Activated B cell treated with CpG ODN at 0.5 μM for 24 hours (primary cell): ENCODE measurements at places on chromosomes 16 and 17.

- DNase-seq, result no peak
Observed at GRCh38 chr16:23020084-23020483, 129.2 kb downstream of the USP31 start.

DNA sequence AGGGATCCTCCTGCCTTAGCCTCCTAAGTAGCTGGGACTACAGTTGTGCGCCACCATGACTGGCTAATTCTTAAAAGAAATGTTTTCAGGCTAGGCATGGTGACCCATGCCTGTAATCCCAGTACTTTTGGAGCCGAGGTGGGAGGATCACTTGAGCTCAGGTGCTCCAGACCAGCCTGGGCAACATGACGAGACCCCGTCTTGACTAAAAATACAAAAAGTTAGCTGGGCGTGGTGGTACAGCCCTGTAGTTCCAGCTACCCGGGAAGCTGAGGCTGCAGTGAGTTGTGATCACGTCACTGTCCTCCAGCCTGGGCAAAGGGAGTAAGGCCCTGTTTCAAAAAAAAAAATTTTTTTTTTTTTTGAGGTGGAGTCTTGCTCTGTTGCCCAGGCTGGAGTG lies 173.1 kb downstream of the SEC14L1 start:
- no peak for DNase-seq

- DNase-seq, result no peak
Observed at GRCh38 chr16:27346819-27347218, 33.0 kb downstream of the IL4R start.

DNA sequence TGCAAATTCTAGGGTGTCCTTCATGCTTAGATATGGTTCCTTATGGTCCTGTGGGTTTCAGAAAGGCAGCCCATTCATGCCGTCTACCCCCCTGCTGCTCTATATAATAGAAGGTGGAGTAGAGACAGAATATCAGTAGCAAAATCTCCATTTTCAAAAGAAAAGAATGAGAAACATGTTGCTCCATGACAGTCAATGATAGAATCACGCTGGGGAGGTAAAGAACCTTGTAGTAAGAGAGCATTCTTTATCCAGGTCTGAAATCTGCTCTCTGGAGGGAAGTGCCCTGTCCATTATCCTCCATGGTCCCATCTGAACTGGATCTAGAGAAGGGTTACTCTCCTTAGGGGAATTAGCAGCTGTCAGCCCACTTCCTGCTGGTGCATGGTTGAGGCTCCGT lies 272.8 kb downstream of the WWOX start:
- DNase-seq, result no peak

DNA sequence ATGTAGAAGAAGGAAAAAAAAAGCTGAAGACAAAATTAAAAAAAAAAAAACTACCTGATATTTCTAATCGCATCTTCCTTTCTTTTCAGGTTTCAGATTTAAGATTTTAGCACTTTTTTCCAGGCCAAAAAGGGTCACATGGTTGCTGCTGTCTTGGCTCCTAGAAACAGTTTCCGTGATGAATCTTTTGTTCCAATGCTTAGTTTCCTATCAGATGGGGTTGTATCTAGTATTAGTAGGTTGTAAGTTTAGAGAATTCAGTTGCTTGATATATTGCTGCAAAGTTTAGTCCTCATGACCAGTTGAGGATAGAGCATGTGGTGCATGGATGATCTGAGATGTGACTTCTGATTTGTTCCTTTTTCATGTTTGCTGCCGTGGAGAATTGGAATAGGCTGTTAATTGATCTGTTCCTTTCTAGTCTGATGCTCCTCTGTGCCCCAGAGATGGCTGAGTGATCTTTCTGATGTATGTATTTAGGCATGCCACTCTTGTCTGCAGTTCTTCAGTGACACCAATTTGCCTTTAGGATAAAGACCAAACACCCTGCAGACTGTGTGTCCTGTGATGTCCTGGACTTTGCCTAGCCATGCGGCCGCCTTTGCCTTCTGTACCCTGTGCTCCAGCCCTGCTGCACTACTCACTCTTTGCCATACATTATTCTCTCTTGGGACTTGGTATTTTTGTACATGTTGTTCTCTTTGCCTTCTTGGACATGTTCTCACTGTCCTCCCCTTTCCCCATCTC lies 94.0 kb downstream of the MRTFB start:
- no peak for DNase-seq

- DNase-seq, result no peak
Observed at GRCh38 chr17:50564916-50565315, 4.4 kb downstream of the CACNA1G start.

- DNase-seq, result no peak
Observed at GRCh38 chr17:27649929-27650328, 18.9 kb downstream of the LGALS9 start.

DNA sequence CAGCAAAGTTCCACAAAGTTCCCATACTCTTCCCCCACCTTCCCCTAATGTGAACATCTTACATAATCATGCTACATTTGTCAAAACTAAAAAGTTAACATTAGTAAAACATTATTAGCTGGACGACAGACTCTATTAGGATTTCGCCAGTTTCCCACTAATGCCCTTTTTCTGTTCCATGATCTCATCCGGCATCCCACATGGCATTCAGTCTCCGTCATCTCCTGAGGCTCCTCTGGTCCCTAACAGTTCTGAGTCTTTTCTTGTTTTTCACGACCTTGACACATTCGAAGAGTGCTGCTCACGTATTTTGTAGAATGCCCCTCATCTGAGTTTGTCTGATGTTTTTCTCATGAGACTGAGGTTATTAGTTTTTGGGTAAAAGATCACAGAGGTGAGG lies 8.8 kb upstream of the MPRIP start:
- no peak for DNase-seq

- DNase-seq, result no peak
Observed at GRCh38 chr17:38430316-38430715, 2.1 kb downstream of the ARHGAP23 start.

DNA sequence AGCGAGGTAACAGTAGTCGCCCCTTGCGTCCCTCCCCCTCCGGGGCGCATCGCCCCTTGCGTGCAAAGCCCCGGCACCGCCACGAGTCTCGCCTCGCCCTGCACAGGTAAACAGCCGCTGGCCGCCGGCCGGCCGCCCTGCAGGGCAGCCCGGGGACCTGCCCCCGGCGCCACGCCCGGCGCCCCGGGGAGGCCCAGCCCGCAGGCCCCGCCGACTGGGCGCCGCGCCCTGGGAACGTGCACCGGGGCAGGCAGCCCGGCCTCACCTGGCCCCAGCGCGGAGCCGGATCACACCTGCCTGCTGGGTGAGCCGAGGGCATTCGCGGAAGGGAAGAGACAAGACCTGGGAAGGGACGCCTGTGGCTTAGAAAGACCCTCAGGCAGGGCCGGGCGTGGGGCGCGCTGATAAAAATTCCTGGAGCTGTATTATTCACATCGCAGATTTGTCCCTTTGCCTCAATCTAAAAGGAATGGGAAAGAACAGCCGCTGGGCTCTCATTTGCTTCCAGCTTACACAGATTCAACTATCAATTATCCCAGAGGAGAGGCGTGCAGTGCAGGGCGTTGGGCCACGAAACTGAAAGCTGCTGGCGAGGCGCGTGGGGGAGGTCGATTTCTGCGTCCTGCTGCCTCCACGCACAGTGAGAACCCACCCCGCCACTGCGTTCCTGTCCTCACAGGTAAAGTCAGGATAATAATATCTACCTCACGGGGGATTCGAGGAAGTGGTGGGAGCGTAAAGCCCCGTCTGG lies 451.9 kb downstream of the SLC39A11 start:
- DNase-seq, result no peak

DNA sequence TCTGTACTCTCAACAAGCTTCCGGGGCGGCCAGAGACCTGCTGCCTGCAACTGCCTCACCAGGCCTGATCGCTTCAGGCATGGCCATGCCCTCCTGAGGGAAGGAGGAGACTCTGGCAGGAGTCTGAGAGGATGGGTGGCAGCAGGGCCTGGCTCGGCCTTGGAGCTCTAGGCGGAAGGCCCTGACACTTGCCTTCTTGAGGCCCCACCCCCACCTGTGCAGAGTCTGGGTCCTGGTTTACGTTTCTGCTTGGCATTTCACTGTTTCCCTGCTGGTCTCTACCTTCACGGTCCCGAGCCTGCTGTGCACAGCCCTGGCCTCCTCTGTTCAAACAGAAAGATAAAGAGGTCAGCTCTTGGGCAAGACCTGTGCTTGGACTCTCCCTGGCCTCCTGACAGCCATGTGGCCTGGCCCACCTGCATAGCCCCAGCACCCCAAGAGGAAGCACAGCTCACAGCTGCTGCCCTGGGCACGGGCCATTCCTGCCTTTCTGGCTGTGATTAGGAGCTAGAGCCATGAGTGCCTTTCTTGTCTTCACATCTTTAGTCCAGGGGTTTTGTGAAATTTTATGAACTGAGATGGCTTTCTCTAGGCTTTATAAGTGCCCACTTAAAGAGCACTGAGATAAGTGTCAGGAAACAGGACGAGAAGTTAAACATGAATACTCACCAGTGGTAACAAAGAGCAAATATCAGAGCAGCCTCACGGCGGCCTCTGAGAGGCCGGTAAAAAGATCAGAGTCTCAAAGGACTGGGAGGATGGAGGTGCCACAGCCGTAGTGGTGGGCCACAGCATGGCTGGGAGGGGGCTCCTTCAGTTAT lies 25.6 kb upstream of the MTSS2 start:
- DNase-seq, result no peak

DNA sequence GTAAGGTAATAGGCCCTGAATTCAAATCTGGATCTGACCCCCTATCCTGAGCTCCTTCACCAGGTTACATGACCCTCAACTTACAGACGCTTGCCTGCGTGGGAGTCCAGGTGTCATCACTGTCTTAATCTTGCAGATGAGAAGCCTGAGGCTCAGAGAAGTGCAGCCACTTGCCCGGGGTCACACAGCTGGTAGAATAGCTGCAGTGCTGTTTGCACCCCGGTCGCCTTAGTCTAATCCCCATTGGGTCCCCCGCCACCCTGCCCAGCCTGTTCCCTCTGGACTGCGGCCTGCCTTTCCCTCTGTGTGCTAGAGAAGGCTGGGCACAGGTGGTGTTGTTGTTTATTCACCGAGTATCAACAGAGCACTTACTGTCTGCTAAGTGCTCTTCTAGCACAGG lies 107.0 kb downstream of the SDR42E1 start:
- no peak for DNase-seq

DNA sequence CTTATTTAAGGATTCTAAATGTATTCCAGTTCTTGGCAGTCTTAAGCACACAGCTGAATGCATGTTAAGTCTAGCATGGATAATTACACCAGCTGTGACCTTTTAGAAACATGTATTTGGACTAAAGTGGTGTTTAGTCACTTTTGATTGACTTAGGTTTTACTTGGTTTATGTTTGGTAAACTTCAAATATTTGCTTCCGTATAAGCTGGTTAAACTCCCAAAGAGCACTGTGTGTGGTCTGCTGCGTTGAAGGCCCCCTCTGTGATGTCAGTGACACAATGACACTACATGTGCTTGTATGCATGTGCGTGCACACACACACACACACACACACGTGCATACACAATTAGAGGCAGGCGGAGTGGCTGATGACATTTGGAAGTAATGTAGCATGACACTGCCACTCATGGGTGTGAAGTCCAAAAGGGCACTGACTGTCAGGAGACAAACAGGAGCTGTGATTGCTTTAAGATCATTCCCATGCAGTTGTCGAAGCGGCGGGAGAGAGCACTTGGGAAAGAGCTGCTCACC lies 156.1 kb upstream of the CDH13 start:
- DNase-seq, result no peak
